Activated naive CD4-positive, alpha-beta T cell treated with anti-CD3 and anti-CD28 coated beads, Interleukin-2, amount 10 ng/mL, durations not matched to agents 7 days and 5 days (primary cell): ENCODE measurements at places on chromosomes 5 and 9.

- H3K4me1 ChIP-seq: no peaks in the 10 kb centered on the region
- no peak overlapping the region for H3K4me3 ChIP-seq
- DNase-seq: no peak
- H3K27ac ChIP-seq: no peak overlapping the region
- H3K27me3 ChIP-seq: no peaks in the 10 kb centered on the region
Observed at GRCh38 chr5:91125916-91126315, 257.2 kb downstream of the ARRDC3 start.

GRCh38 chr9:71145179-71145578 is 23.8 kb upstream of the TRPM3 start:
- no peak overlapping the region for H3K27ac ChIP-seq
- H3K27me3 ChIP-seq: no peaks in the 10 kb centered on the region
- H3K4me3 ChIP-seq: no peak overlapping the region
- H3K36me3 ChIP-seq: no peaks in the 10 kb centered on the region
- no peaks in the 10 kb centered on the region for H3K4me1 ChIP-seq
- DNase-seq: no peak

- no peaks in the 10 kb centered on the region for H3K27me3 ChIP-seq
- H3K4me3 ChIP-seq: no peak overlapping the region
- DNase-seq: no peak
- H3K36me3 ChIP-seq: peaks cover 12% of the 10 kb centered on the region
- peaks cover 17% of the 10 kb centered on the region for H3K4me1 ChIP-seq
- H3K27ac ChIP-seq: no peak overlapping the region
Observed at GRCh38 chr5:132947671-132948070, 15.8 kb downstream of the AFF4 start.

- H3K4me3 ChIP-seq: peak overlapping the region; percentile 91
- peak; percentile 56 for DNase-seq
- peaks cover 3% of the 10 kb centered on the region for H3K36me3 ChIP-seq
Observed at GRCh38 chr5:80408484-80409366, 861 bp downstream of the ZFYVE16 start.

DNA sequence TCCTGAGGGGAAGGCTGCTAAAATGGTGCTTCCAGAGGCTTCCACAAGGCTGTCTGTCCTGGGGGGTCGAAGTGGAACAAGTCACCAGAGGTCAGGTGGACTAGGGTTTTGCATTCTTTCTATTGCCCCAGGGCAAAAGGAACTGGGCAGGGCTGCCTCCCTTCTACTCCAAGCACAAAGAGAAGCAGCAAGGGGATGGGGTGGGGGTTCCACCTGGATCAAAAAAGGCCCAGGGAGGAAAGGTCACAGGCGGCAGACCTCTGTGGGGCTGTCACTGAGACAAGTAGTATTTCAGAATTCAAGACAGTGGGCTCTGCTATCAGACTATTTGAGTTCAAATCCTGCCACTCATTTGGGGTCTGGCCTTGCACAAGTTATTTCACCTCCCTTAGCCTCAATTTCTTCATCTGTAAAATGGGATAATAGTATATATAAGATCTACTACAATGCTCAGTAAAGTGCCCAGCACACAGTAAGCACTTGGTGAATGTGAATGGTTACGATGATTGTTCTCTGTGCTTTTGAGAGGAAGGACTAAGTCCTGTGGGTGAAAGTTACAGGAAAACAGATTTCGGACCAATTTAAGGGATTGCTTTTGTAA is 1.9 kb upstream of the ARSI start:
- H3K27ac ChIP-seq: no peak overlapping the region
- H3K36me3 ChIP-seq: no peaks in the 10 kb centered on the region
- H3K27me3 ChIP-seq: peaks cover 62% of the 10 kb centered on the region
- no peak overlapping the region for H3K4me3 ChIP-seq
- no peak for DNase-seq

GRCh38 chr5:17316970-17317459 is 99.6 kb downstream of the BASP1 start:
- no peak overlapping the region for H3K4me3 ChIP-seq
- no peak overlapping the region for H3K27ac ChIP-seq

DNA sequence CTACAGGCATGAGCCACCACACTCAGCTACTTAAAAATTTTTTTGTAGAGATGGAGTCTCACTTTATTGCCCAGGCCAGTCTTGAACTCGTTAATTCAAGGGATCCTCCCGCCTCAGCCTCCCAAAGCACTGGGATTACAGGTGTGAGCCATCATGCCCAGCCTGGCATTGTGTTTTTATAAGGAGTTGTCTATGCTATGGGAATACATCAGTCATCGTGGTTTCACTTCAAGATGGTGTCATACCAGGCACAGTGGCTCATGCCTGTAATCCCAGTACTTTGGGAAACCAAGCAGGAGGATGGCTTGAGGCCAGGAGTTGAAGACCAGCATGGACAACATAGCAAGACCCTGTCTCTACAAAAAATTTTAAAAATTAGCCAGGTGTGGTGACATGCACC is 49.7 kb downstream of the CYSTM1 start:
- DNase-seq: no peak
- H3K4me1 ChIP-seq: peaks cover 20% of the 10 kb centered on the region
- no peaks in the 10 kb centered on the region for H3K36me3 ChIP-seq
- H3K27me3 ChIP-seq: peaks cover 11% of the 10 kb centered on the region
- no peak overlapping the region for H3K27ac ChIP-seq

GRCh38 chr9:89469003-89469402 is 28.9 kb downstream of the SEMA4D start:
- peak overlapping the region; percentile 52 for H3K4me3 ChIP-seq
- DNase-seq: no peak
- peaks cover 96% of the 10 kb centered on the region for H3K4me1 ChIP-seq

DNA sequence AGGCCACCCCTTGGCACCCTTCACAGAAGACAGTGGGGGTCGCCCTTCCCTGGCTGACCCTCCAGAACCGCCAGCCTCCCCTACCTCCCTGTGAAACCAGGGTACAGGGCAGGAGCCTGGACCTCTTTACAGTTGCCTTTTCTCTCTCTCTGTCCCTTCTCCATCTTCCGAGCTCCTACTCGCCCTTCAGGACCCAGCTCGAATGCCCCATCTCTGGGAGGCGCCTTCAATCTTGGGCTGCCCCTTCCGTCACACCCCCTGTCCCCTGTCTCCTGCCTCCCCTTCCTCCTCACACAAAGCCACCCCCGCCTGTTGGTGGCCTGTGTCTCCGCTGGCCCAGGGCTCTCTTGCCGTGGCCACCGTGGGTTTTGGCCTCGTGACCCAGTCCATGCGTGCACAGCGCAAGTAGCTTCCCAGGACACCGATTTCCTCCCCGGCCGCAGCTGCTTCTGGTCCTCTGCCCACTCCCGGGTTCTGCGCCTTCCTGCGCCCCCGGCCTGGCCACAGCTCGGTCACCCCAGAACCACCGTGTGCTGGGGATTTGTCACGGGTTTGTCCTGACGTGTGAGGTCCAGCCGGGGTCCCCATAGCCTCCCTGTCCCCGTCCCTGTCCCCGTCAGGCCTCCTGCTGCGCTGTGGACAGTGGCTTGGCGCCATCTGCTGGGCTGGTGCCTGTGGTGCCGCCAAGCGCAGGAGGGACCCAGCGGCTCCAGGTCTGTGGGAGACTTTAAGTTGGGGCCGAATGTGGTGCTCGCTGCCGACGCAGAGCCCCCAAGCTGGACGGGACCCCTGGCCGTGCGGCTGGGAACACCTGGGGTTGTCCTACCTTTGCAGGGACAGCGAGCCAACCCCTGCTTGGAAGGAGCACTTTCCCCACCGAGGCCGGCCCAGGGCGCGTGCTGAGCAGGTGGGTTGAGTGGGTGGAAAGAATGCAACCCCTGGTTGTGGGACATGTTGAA is 4.0 kb upstream of the TMEM250 start:
- H3K36me3 ChIP-seq: no peaks in the 10 kb centered on the region
- H3K27ac ChIP-seq: no peak overlapping the region
- peaks cover 23% of the 10 kb centered on the region for H3K27me3 ChIP-seq
- peak; percentile 84 for DNase-seq
- H3K4me1 ChIP-seq: peaks cover 4% of the 10 kb centered on the region
- H3K4me3 ChIP-seq: no peak overlapping the region

GRCh38 chr9:114701988-114702387 is 20.0 kb upstream of the TEX48 start:
- peaks cover 39% of the 10 kb centered on the region for H3K36me3 ChIP-seq
- no peak overlapping the region for H3K27ac ChIP-seq
- H3K27me3 ChIP-seq: peaks cover 5% of the 10 kb centered on the region
- H3K4me3 ChIP-seq: no peak overlapping the region
- DNase-seq: no peak

- H3K27ac ChIP-seq: no peak overlapping the region
- H3K4me3 ChIP-seq: no peak overlapping the region
- H3K36me3 ChIP-seq: no peaks in the 10 kb centered on the region
- DNase-seq: no peak
- H3K27me3 ChIP-seq: no peaks in the 10 kb centered on the region
- no peaks in the 10 kb centered on the region for H3K4me1 ChIP-seq
Observed at GRCh38 chr5:7207979-7208378, 188.0 kb upstream of the ADCY2 start.

DNA sequence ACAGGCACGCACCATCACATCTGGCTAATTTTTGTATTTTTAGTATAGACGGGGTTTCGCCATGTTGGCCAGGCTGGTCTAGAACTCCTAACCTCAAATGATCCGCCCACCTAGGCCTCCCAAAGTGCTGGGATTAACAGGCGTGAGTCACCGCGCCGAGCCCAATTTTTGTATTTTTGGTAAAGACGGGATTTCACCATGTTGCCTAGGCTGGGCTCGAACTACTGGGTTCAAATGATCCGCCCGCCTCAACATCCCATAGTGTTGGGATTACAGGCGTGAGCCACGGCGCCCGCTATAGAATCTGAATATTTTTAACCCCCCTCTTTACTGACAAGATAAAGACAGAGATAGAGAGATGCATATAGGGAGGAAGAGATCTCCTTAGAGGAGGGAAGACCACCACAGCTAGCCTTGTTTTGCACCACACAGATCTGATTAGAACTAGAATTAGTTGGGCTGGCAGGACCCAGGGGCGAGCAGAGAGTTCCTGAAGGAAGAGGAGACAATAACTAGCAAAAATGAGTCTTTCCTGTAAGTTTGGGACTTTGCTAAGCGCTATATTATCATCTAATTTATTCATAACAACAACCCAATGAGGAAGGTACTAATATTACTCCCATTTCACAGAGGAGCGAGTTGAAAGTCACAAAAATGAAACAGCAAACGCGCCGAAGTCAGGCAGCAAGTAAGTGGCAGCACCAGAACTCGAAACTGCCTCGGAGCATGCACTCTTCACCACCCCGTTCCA is 1.5 kb upstream of the ANKHD1 start:
- H3K4me3 ChIP-seq: no peak overlapping the region
- H3K4me1 ChIP-seq: peaks cover 33% of the 10 kb centered on the region
- H3K27ac ChIP-seq: no peak overlapping the region
- no peak for DNase-seq
- H3K27me3 ChIP-seq: no peaks in the 10 kb centered on the region

DNA sequence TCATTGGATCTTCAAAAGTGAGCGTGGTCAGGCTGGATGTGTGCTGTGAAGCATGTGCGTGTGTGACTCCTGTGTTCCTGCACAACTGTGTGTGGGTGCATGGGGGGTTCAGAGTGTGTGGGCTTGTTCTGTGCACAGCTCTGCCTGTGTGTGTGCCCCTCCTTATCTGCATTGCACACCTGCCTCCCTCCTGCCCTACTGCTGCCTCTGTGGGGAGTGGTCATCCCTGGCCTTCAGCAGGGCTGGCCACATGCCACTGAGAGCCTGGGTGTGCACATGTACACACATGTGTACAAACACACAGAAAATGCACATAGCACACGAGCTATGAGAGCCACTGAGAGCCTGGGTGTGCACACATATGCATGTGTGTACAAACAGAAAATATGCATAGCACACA is 92.1 kb downstream of the CACNA1B start:
- peaks cover 4% of the 10 kb centered on the region for H3K27me3 ChIP-seq
- H3K4me1 ChIP-seq: no peaks in the 10 kb centered on the region
- peak; percentile 1 for DNase-seq
- H3K36me3 ChIP-seq: no peaks in the 10 kb centered on the region

GRCh38 chr9:13279284-13280141 is at the start of gene MPDZ:
Gene MPDZ (minus strand): TSS chr9:13279692. CDS start chr9:13250315, 29,377 bp downstream.
- DNase-seq: no peak
- no peak within 1 kb of the TSS for H3K27ac ChIP-seq

DNA sequence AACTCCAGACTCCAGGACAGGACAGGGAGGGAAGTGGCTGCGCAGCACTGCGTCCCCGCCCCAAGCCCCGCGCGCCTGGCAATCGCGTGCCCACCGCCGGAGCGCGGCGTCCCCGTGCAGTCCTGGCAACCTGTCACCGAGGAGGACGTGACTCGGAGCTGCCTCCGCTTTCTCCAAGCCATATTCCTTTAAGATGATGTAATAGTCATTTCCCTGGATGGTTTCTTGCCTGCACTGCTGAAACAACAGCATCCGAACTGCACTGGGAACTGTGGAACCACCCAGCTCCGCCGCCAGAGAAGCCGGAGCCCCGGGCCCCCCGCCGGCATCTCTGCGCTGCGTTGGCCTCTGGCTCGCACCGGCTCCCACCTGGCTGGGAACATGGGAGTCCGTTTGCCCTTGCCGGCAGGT is 34.5 kb downstream of the KCTD16 start:
- H3K36me3 ChIP-seq: no peaks in the 10 kb centered on the region
- peaks cover 34% of the 10 kb centered on the region for H3K27me3 ChIP-seq
- H3K4me1 ChIP-seq: peaks cover 4% of the 10 kb centered on the region
- no peak for DNase-seq
- no peak overlapping the region for H3K4me3 ChIP-seq

GRCh38 chr9:124652615-124653393 is 118.3 kb downstream of the NR6A1 start:
- no peaks in the 10 kb centered on the region for H3K36me3 ChIP-seq
- H3K27ac ChIP-seq: no peak overlapping the region
- DNase-seq: no peak
- H3K4me1 ChIP-seq: no peaks in the 10 kb centered on the region
- peaks cover 8% of the 10 kb centered on the region for H3K27me3 ChIP-seq

DNA sequence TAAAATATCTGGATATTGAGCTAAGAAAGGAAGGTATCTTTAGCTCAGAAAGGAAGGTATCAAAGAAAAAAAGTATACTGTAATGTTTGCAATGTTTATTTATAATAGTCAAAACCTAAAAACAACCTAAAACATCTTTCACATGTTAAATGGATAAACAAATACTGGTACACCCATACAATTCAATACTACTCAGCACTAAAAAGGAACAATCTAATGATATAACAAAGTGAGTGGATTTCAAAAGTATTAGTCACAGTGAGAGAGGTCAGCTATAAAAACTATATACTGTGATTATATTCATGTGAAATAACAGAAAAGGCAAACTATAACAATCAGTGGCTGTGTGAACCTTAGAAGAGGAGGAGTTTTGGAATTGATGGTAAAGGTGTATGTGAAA is 455.0 kb upstream of the FTMT start:
- no peak for DNase-seq
- no peaks in the 10 kb centered on the region for H3K36me3 ChIP-seq
- no peaks in the 10 kb centered on the region for H3K4me1 ChIP-seq
- no peak overlapping the region for H3K27ac ChIP-seq
- H3K4me3 ChIP-seq: no peak overlapping the region

- no peak overlapping the region for H3K4me3 ChIP-seq
- DNase-seq: no peak
- H3K27ac ChIP-seq: no peak overlapping the region
- H3K27me3 ChIP-seq: no peaks in the 10 kb centered on the region
- H3K4me1 ChIP-seq: no peaks in the 10 kb centered on the region
Observed at GRCh38 chr5:174364676-174365075, 319.2 kb downstream of the NSG2 start.
